Stimulated activated CD8-positive, alpha-beta memory T cell treated with anti-CD3 and anti-CD28 coated beads, Interleukin-4, amount 100 ng/mL, for 4 hours (primary cell): ENCODE measurements at places on chromosomes 7 and 10.

- no peak for DNase-seq
Observed at GRCh38 chr10:70430493-70431445, 10.7 kb downstream of the NODAL start.

GRCh38 chr10:117161386-117162033 lies 23.4 kb upstream of the VAX1 start:
- DNase-seq, result no peak

- no peak for DNase-seq
Observed at GRCh38 chr7:44046321-44047061, 2.0 kb downstream of the DBNL start.

DNA sequence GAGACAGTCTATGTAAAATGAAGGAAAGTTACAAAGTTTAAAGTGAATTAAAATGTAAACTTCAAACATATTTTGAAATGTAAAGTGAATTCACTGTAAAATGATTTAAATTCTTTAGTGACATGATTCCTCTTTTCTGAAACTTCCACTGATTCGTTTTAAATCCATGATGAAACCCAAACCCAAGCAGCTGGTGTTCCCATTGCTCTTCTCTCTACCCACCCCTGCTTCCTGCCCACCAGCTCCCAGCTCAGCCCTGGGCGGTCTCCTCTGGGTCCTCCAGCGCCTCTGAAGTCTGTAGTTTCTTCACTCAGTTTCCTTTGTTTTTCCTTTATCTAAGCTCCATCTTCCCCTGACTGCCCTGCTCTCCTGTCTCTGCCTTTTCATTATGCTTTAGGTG lies 175.9 kb downstream of the SNX10 start:
- DNase-seq, result no peak

GRCh38 chr7:149454006-149454405 lies 6.9 kb downstream of the ZNF777 start:
- no peak for DNase-seq
